Fibroblast of skin of abdomen (primary cell): ENCODE measurements at places on chromosomes 1 and 21.

DNA sequence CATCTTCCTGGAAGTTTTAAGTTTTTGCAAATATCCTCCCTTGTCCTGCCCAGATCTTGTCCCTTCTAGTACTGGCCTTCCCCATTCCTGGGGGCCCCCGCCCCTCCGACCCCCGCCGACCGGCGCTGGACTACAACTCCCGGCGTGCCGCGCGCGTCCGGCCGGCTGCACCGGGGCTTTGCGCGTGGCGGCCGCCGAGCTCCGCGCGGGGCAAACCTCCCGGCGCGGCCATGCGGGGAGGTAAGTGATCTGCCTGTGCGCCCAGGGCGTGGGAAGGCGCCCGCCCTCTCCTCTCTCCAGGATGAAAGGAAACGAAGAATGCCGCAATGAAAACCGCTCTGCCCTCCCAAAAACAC lies 3.2 kb upstream of the SAMD13 start:
- DNase-seq = peak; percentile 40

DNA sequence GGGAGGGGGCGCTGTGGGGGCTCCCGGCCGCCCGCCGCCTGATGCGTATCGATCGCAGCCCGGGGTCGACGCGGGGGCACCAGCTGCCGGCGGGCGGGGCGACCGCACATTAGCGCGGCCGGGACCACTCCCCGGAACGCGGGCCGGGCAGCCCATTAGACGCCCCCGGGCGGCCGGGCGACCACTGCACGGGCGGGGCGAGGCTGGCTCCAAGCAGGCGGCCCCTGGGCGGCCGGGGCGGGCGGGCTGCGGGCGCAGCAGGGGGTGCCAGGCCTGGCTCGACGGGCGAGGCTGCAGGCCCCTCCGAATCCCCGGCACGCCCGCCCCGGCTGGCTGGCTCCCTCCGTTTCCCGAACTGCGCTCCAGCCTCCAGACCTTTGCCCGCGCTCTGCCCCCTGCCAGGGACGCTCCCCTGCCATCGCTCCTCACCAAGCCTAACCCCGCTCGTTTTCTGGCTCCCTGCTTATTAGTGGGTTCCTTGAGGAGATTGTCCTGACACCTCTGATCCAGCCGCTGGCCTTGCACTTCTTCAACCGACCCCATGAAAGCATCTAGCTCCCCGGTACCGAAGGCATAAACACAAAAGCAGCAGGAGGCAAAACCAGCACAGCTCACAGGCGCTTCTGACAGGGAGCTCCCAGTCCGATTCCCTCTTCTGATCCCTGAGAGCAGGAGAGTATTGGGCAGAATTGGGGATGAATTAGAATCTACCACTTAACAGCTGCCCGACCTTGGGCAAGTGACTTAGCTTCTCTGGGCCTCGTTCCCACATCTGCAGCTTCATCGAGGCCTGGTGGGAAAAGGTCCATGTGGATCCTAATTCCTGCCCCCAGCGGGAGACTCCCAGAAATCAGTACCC lies 92.6 kb upstream of the CASZ1 start:
- DNase-seq = no peak

GRCh38 chr1:40855513-40855912 lies 6.7 kb downstream of the CITED4 start:
- no peak for DNase-seq

GRCh38 chr1:109046671-109047070 lies 4.8 kb upstream of the WDR47 start:
- DNase-seq = no peak

- no peak for DNase-seq
Measured at GRCh38 chr1:109383087-109383779, 14.5 kb downstream of the SORT1 start.

- DNase-seq = peak; percentile 80
Measured at GRCh38 chr1:46616277-46617107, at the start of gene MOB3C. Gene MOB3C (minus strand): TSS chr1:46616811. CDS start chr1:46613321, 3,490 bp downstream.

DNA sequence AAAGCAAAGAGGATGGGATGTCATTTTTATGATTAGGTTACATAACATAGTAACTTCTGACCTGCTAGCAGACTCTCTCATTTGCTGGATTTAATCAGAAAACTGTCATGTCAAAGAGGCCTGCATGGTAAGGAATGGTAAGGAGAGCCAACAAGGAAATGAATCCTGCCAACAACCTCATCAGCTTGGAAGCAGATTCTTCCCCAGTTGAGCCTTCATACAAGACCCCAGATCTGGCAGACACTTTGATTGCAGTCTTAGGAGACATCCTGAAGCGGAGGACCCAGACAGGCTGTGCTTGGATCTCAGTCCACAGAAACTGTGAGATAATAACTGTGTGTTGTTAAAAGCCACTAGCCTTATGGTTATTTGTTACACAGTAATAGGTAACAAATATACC lies 27.6 kb upstream of the MARK1 start:
- DNase-seq = no peak

DNA sequence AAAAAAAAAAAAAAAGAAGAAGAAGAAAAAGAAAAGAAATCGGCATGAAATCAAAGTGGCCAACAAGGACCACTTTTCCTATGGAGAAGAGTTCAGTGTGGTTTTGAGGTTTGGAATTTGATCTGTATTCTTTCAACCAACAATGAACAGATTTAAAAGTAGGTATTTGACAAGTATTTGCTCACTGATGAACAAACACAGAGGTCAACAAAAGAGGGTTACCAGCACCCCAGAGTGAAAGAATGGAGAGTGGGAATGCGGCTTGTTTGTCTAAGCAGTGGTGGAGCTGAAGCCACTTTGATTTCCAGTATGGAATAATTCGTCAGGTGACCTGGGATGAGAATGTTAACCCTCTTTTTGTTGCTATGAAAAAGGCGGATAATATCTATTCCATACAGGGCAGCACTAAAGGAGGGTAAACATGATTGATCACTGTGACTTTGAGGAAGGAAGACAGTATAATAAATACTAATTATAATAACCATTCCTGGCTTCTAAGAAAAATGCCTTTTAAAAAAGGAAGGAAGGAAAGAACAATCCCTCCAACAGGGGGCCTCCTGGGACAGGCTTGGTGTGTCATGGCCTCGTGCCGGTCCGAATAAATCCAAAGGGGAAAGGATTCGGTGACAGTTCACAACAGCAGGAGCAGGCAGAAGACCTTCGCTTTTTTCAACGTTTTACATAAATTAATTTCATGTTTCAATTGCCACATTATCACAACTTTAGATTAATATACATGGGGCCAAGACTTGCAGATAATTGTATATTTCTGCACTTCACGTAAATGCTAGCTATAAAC lies 37.2 kb upstream of the SIM2 start:
- peak; percentile 23 for DNase-seq

GRCh38 chr21:27320868-27321267 lies 354.0 kb upstream of the ADAMTS5 start:
- no peak for DNase-seq

DNA sequence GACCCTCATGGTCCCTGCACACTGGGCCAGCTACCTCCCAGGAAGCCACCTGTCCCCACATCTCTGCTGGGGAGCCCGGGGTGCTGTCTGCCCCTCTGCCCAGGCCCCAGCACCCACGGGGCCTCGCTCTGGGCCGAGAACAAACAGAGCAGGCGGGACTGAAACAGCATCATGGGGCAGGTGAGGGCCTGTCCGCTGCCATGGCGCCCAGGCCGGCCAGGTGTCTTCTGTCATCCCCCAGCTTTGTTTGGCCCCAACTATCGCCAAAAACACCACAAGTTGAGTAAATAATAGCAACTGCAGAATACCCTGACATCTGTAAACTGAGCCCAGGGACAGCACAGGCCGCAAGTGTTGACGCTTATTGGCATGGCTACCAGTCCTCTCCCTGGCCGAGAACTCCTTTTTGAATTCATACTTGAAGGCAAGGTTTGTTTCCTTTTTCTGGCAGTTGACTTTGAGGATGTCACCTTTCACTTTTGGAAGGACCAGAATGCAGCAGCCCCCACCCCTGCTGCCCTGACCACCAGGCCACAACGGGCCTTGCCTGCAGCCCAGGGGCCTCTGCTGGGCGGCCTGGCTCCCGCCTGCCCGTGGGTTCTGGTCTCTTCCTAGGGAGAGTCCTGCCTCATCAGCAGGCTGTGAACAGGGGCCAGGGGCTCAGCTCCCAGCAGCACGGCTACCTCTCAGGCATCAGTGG lies 152.7 kb downstream of the CASZ1 start:
- no peak for DNase-seq

GRCh38 chr1:175599212-175599705 lies 144.1 kb downstream of the TNR start:
- no peak for DNase-seq

GRCh38 chr1:17045634-17046333 lies 8.0 kb downstream of the SDHB start:
- DNase-seq = peak; percentile 63

DNA sequence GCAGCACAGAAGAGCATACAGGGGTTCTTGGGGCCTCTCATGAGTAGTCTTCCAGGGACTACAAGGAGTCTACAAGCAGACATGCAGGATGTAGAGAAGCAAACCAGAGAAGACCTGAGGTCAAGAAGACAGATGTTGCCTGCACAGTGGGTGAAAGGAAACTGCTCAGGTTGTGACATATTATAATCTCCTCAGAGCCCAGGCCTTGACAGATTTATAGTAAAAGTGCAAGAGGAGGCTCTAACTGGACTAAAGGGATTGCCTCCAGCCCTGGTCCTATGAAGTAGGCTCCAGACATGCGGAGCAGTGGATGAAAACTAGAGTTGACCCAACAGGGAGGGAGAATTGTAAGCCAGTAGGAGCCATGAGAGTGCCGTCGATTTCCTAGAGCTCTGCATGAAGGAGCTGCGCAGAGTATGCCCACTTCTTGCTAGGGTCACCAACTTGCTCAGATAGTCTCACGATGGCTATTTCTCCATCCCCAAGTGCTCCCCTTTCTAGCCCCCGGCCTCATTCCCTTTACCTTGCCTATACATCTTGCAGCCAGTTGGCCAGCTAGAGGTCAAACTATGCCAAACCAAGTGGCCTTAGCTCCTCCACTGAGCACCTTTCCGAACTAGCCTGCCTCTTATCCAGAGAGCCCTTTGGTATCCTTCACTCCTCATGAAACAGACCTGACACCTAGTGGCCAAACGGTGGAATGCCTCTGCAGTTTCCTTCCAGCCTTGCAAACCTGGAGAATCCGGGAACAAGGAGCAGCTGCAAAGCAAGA lies 36.2 kb upstream of the IPO9 start:
- peak; percentile 82 for DNase-seq
